ENCODE measurements at places on chromosomes 6 and 20. TPM values are rescaled to one million over a fixed set of nuclear protein-coding genes. Genes with fewer than 3 reads are reported as not detected.

Gene NKX2-2
- 2.6 TPM for total RNA-seq

Gene RGS17
- 1.2 TPM for total RNA-seq

Gene FAM83C
- total RNA-seq: not detected

Gene DEFB124
- total RNA-seq: not detected

Gene PNPLA1
- 0.05 TPM for total RNA-seq

Gene C20orf141
- total RNA-seq: not detected

Gene SIGLEC1
- not detected for total RNA-seq

Gene PHACTR1
- 1.2 TPM for total RNA-seq

DNA sequence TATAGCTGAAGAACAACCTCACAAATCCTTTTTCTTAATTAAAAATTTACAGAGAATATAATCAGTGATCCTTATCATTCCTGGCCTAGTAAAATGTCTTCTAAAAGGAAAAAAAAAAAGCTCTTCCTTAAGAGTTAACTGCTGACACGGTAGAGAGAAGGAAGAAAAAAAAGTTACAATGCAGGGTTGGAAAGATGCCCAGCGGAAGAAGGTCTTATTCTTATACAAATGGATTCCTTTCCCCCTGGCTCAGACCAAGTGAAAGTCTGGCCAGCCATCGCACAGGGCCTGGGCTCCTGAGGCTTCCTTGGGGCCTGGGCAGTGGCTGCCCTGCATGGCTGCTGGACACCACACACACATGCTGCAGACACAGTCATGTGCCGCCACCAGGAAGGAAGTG, 688.6 kb downstream of the TENT5A start:
- peak; percentile 4 for DNase-seq

DNA sequence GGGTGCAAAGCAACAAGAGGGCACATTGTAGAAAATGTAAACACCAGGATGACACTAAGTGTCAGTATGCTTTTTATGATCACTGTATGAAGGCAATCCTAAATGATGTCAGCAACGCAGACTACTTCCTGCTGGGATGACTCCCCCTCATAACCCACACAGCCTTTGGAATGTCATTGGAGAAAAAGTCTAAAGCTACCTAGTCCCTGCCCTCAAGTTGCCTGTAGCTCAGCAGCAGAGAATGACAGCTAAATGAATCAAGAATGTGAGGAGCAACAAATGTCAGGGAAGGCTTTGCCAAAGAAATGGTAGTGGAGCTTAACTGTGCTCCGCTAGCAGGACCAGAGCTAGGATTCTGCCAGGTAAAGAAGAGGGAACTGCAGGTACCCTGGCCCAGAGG, 555.6 kb downstream of the CD83 start:
- peak; percentile 66 for DNase-seq

GRCh38 chr6:30601815-30602641, 15.0 kb downstream of the PPP1R10 start:
- DNase-seq: no peak

- DNase-seq: no peak
Measured at GRCh38 chr6:168658059-168658458, 217.1 kb downstream of the SMOC2 start.

DNA sequence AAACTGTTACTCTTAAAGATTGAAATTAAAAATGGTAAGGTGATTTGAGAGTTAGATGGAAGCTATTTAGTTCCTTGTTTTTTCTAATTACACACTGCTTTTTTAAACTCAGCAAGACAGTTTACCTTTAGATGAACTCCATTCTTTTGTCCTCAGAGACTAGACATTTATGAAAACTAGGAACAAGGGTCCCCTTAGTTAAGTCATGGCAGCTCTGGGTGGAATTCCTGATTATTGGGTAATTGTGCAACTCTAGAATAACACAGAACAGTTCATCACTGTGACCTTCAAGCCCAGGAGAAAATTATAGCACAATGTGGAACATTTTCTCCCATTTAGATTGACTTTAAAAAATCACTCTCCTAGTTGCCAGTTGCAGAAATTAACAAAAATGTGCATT, 251.7 kb downstream of the NKAIN2 start:
- no peak for DNase-seq

GRCh38 chr20:11754451-11754850, 163.2 kb upstream of the BTBD3 start:
- peak; percentile 59 for DNase-seq

DNA sequence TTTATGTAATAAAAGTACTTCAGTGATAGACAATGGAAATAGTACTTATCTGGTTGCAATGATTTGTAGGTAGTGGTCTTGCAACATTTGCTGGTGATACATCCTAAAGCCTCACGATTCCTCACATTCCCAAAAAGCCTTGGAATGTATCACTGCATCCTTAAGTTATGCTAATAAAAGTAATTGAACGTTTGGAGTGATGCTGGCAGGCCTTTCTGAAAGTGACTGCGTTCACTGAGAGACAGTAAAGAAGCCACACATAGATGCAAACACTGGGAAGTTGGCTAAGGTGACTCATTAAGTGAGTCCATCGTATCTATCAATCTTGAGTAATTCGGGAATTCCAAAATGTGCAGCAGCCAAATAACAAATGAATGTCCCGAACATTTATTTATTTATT, 444.1 kb upstream of the SOX4 start:
- peak; percentile 80 for DNase-seq

DNA sequence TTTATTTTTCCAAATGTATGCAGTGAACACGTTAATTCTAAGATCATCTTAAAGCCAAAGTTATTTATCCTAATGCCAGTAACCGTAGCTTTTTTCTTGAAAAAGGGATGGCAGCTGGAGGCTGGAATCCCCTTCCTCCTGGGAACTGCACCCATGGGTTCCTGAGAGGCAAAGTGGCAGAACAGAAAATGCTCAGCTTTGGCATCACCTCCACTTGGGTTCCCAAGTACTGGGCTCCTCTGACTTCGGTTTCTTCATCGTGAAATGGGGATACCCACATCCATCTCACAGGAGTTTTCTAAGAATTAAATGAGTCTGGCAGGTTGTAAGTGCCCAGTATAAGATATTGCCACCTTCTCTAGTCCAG, 6.2 kb upstream of the DDX43 start:
- no peak for DNase-seq

DNA sequence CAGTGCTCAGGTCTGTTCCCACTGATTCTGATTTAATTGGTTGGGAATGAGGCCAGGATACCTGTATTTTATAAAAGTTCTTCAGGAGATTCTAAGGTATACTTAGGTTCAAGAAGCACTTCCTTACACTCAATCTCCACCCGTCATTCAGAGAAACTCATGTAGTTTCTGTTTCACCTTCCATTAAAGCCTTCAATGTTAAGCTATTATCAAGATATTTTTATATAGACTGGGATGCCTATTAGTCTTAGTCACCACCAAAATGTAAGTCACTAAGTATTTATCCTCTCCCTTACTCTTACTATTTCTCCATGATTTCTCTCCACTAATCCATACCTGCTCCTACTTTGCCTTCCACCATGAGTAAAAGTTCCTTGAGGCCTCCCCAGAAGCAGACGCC, 38.1 kb upstream of the GCLC start:
- no peak for DNase-seq

GRCh38 chr6:34339432-34339831, 53.0 kb downstream of the NUDT3 start:
- DNase-seq: peak; percentile 41

- DNase-seq: no peak
Measured at GRCh38 chr6:164021589-164022250, 607.2 kb downstream of the QKI start.

DNA sequence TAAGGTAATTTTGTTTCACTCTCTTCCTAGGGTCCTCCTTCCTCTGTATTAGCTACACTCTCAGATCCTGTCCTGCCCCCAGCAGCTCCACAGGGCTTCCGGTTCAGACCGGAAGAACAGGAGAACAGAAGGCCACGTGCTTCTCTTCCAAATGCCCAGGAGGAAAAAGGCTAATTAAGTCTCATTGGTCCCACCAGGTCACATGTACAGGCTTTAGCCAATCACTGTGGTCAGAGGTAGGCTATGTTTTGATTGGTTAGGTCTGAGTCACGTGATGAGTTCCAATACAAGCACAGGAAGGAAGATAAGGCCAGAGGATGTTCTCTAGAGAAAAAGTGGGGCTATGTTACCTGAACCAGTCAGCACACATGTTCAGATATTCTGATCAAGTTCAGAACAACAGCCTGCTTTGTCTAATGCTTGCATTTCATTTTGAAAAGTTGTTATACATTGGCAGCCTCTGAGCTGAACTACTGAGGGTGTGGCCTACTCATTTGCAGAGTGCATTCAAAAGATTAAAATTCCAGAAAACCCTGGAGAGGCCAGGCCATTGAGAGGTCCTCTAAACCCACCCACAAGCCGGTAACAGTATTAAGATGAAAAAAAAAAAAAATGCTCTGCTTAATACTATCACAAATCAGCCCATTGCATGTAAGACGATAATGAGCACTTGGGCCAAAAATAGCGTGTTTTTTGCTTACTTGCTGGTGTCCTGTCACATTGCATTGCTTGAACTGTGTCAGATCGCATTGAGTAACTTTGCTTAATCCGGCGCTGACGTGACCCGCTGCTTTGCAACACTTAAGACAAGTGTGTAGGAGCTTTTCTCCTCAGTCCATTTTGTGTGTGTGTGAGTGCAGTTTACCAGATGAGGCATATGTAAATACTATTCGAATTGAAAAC, 170.3 kb downstream of the TSHZ2 start:
- DNase-seq: peak; percentile 32

DNA sequence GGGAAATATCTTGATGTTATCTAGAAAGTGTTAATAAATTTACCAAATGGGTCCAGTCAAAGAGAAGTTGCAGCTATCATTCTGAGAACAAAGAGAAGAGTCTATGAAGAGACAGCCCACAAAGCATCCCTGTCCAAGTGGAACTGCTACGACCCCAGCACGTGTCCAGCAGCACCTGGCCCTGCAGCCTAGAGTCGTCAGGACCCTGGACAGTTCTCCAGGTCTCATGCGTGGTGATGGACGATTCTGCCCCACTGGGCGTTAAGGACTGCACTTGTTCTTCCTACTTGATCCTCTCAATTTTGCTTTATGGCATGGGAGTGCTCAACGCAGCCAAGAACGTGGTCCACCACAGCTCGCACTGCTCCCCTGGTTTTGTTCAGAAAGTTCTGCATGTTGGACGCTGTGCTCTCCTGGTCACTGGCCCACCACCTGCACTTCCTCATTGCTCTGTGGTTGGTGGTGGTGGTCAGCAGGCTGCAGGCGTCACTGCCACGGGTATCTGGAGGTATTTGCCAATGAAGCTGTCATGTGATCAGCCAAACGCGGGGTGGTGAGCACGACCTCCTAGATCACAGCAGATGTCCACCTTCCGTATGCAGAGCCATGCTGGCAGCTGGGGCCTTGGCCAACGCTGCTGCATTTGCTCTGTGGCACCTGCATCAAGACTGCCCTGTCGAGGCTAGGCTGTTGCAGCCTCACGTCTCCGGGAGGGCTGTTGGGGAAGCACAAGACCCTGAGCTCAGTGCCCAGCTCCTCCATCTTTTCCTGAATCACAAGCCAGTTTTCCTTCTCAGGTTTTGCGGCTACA, 356.4 kb downstream of the CDH4 start:
- DNase-seq: peak; percentile 39

DNA sequence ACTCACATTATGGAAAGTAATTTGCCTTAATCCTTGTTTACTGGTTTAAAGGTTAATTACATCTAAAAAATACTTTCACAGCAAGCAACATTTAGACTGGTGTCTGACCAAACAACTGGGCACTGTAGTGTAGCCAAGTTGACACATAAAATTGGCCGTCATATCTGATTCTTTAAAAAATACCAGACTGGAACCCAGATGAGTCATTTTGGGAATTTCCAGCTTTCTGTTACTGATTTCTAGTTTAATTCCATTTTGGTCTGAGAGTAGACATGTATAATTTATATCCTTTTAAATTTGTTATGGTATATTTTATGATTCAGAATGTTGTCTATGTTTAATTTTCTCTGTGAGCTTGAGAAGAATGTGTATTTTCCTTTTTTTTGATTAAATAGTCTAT, 44.1 kb downstream of the SCP2D1 start:
- peak; percentile 56 for DNase-seq

- no peak for DNase-seq
Measured at GRCh38 chr6:170385506-170385905, 78.9 kb downstream of the FAM120B start.

DNA sequence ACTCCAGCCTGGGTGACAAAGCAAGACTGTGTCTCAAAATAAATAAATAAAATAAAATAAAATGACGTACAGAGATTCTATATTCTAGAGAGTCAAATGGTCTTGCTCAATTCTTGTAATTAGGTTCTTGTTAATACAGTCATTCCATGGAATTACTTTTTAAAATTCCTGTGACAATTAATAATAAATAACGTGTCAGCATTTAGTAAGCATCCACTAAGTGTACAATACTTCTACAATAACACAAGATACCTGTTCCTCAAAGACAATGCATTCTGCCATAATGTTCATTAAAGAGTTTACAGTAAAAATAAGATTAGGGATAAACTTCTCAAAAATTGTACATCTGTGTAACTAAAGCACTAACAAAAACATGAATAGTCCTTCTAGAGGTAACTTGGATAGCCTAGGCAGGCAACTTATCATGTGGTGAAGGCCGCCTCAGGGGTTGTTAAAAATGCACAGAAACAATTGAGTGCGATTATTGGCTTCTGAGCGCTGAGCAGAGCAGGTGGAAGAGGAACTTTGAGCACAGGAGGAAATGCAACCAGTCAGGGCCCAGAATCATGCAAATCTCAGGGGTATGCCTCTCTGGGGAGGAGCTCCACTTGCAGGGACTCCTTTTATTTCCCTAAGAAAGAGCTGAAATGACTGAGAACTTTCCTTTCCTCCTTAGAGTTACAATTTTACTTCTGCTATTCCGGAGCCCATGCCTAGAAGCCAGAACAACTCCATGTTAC, 37.1 kb downstream of the QRSL1 start:
- no peak for DNase-seq

- no peak for DNase-seq
Measured at GRCh38 chr6:3938715-3939367, 89.7 kb downstream of the FAM50B start.

DNA sequence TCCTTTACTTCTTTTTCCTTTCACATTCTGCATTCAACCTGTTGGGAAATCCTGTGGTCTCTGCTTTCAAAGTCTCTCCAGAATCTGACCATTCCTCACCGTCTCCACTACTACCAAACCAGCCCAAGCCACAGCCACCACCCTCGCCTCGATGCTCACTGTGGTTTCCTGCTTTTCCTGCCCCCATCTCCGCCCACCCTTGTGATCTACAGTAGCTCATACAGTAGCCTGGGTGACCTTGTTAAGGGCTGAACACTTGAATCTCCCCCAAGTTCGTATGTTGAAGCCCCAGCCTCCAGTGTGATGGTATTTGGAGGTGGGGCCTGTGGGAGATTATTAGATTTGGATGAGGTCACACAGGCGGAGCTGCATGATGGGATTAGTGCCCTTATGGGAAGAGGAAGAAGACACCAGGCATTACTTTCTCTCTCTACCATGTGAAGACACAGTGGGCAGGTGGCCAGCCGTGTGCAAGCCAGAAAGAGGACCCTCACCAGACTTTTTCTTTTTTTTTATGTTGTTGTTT, 189.0 kb upstream of the UST start:
- peak; percentile 42 for DNase-seq

- DNase-seq: no peak
Measured at GRCh38 chr6:124765280-124765679, 197.0 kb upstream of the RNF217 start.

GRCh38 chr6:163834226-163834970, 419.9 kb downstream of the QKI start:
- no peak for DNase-seq

All from M059J (cell line).